ENCODE measurements at places on chromosomes 16 and 17.

DNA sequence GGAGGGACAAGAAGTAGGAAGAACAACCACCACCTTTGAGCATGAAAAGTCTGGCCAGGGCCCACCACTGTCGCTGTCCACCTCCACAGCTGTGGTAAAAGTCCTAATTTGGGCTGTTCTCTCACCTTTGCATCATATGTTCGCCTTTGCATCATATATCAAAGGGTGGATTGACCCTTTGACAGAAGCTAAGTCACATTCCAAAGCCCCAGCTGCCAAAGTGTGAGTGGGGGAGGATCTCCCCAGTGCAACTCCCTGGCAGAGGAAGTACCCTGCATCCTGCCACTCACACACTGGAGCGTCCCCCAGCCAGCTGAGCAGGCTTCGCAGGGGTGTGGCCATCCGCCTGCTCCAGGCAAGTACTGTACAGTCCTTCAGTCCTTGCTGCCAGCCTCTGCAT, 12.7 kb upstream of the SPECC1 start:
- DNase-seq, result no peak

DNA sequence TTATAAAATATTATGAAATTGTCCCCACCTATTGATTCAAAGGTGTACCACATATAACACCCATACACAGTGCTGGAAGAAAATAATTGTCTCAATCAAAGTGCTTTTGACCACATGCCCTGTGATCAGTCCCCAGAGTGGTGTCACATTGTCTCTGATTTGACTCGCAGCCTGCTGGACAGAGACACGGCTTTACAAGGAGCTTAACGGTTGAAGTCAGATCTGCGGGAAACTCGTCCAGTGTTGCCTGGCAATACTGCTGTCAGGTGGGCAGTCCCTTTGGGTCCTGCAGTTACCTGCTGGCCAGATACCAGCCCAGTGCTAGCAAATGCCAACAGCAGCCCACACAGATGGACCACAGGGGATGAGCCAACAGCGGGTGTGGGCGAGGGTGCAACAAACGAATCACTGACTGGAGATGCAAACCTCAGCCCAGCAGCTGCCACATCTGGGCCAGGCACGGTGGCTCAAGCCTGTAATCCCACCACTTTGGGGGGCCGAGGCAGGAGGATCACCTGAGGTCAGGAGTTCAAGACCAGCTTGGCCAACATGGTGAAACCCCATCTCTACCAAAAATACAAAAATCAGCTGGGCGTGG, 26.2 kb upstream of the SSTR2 start:
- DNase-seq, result no peak

- no peak for DNase-seq
These were observed 305.4 kb downstream of the FOXL1 start for GRCh38 chr16:86883583-86884389.

DNA sequence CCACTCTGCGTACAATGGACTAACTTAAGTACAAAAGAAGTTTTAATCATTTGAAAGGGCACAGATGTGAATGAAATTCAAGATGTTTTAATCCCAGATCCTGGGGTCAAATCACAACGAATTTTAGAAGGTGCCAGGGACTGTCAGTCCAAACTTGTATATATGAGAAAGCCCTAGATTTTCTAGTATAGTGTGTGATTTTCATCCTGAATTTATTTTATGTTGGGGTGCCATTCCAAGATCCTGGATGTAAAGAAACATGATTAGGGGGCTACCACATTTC, 64.3 kb downstream of the TUBD1 start:
- DNase-seq, result no peak

- no peak for DNase-seq
These were observed 3.9 kb upstream of the SPATA20 start for GRCh38 chr17:50542795-50543774.

GRCh38 chr16:81738783-81739496, 40.2 kb upstream of the PLCG2 start:
- DNase-seq, result no peak

DNA sequence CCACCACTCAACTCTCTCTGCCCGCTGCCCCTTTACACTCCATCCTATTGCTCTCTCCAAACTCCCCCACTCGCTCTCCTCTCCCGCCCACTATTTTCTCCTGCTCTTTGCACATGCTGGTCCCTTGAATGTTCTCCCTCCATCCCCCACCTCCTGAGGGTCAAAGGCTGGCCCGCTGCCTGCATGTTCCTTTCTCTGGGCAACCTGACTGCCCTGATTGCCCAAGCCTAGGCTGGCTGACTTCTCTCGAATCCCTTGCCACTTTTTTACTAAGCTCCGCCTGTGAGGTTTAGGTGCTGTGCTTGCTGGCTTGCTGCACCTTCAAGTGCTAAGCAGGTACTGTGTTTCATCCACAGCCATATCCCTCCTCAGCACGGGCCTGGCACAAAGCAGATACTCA, 2.7 kb downstream of the EMC8 start:
- no peak for DNase-seq

- no peak for DNase-seq
These were observed 4.4 kb downstream of the TMEM92 start for GRCh38 chr17:50278526-50279180.

GRCh38 chr17:8310601-8311123, 621 bp downstream of the ARHGEF15 start:
- no peak for DNase-seq

DNA sequence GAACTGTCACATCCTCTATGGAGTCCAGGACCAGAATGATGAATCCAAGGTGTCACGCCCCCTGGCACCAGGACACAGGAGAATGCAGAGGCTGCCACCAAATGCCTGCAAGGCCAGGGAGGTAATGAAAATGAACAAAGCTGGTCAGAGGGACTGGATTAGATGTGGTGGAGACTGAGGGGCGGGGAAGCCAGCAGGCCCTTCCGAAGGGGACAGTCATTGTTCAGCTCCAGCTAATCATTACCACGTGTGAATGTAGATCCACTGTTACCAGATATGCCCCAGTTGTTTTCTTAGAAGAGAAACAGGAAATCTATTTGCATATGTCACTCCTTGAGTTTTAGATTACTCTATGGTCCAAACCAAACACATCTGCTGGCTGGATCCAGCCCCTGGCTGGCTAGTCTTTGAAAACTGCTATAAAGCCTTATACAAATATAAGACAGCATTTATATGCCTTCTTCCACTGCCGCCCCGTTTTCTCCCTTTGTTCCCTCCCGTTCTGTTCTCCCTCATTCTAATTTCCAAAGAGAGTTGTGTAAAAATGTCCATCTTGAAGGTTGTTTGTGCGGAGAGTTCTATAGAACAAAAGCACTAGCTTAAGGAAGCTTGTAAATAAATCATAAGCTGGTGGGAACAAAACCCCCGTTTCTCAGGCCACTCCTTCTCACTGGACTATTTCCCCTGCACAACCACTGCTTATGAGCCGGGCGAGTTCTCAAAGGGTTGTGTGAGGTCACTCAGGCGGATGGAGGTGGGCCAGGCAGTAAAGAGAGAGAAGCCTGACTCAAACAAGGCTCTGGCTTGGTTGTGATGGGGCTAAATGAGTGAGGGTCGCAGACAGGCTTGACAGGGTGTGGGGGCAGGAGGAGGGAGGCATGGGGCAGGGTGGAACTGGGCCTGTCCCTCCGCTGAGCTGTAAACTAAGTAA, 14.2 kb downstream of the CRYM start:
- no peak for DNase-seq

- no peak for DNase-seq
These were observed 15.0 kb upstream of the TAC4 start for GRCh38 chr17:49862781-49863331.

DNA sequence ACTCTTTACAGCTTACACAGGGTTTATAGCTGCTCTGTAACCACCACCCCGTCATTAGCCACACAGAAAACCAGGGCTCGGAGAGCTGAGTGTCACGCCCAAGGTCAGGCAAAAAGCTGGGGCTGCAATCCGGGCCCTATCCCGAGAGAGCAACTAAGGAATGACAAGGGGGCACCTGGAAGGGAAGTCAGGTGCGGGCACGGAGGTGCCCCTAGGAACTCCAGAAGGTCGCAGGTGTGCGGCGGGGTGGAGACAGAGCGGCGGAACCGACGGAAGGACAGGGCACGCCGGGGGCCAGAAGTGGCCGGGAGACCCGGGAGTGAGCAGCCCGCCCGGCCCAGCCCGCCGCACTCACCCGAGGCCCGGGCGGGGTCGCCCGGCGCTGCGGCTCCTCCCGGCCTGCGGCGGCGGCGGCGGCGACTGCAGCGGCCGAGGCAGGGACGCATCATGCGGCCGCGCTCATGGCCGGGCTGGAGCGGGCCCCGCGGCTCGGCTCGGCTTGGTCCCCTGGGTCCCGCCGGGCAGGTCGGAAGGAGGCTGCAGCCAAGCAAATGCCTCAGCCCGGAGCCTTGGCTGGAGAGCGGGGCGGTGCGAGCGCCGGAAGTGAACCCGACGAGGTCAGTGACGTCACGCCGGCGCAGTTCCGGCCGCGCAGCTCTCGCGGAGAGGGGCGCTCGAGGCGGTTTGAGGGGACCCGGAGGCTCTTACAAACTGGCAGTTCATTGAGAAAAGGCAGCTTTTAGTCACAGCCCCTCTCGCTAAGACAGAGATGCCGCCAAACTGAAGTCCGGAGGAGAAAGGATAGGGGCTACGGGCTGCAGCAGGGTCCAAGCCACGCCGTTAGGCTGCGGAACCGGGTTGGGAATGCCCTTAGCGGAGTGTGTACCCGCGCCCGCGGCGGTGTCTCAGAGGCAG, at the start of gene ZDHHC7:
Gene ZDHHC7, minus strand, starts transcription at position 605 of the 915 bp plus-strand sequence. CDS start 20,917 bp downstream, outside the sequence.
- DNase-seq, result peak; percentile 84

- DNase-seq, result no peak
These were observed 16.2 kb downstream of the MIS12 start for GRCh38 chr17:5502552-5502951.

DNA sequence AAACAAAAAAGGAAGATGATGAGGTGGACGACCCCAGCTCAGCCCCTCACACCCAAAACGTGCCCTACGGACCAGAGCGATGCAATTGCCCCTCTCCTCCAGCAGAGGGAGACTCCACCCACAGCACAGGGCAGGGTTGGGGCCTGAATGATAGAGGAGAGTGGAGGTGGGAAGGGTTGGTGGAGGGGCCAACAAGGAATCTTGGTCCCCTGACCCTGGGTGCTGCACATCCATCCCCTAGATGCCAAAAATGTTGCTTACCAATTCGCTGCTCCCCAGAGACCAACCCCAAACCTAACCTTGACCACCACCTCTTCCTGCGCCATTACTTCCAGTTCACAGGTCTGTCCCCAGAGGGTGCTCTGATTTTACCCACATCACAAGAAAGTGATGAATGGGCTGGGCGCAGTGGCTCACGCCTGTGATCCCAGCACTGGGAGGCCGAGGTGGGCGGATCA, 12.9 kb downstream of the P2RX5 start:
- DNase-seq, result peak; percentile 62

DNA sequence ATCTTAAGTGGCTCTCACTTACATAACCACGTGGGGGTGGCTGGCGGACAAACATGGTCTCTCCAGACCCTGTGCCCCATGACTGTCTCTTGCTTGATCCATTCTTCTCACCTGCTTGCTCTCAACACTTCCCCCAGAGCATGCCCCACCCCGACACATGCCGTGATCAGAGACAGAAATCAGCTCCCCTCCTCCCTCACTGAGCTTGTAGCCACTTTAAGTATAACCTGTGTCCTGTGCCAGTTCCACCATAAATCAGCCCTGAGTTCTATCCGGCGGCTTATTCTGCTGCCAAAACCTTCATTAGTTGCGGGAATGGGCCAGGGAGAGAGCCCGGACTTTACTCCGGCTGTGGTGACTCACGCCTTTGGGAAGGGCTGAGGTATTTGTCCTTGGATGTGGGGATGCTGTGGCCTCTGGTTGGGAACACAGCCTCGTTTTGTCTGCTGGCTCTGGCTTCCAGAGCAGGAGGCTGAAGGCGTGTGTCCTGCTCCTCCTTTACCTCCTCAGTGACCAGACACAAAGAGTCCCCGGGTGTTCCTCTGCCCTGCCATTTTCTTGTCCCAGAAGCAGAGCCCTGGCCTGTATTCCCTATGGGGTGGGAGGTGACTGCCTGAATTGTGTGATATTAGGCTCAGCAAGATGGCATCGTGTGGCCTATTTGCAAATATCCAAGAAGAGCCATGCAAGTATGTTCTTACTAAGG, 21.1 kb downstream of the ANKRD40 start:
- DNase-seq, result no peak

GRCh38 chr16:23357761-23358290, 55.7 kb downstream of the SCNN1B start:
- no peak for DNase-seq

- no peak for DNase-seq
These were observed 399.7 kb downstream of the NPIPA8 start for GRCh38 chr16:17936766-17937402.

- DNase-seq, result no peak
These were observed 8.4 kb downstream of the P3H4 start for GRCh38 chr17:41803049-41804020.

DNA sequence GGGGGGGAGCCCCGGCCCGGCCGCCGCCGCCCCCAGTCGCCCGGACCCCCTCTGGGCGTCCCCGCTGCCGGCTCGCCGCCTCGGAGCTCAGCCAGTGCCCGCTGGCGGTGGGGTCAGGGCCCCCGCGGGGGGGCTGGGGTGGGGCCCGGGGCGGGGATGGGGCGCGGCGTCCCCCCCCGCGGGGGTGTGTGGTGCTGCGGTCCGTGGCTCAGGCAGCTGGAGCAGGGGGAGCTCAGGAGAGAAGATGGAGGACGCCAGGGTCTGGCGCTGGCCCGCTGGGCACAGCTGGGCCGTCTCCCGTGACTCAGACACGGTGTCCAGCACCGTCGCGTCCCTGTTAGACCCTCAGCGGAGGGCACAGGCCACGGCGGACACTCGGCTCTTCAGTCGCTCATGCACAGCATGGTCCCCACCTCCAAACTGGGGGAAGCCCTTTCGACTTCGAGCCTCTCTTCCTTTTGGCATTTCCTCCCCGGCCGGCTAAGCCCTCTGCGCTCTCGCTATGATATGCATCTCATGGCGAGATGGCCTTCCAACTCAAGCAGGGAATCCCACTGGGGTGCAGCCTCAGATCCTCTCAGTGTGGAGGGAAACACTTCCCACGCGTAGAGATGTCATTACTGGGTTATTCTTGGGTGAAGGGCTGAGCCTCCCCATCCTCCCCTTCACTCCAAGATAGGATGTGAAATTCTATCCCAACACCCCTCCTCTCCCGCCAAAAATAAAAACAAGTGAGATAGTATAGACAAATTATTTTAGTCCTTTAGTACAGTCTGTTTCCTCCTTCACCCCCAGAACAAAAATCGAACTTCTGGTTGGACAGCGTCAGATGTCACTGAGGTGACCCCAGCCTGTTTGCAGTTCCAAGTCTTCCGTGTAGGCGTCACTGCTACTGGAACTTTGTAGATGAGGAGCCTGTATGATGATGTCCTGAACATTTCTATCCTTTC, 522 bp upstream of the VEZF1 start:
- DNase-seq, result peak; percentile 56
